ENCODE measurements at places on chromosomes 4 and X.

- DNase-seq: no peak
Measured at GRCh38 chr4:172011196-172011595, 198.0 kb downstream of the GALNTL6 start.

DNA sequence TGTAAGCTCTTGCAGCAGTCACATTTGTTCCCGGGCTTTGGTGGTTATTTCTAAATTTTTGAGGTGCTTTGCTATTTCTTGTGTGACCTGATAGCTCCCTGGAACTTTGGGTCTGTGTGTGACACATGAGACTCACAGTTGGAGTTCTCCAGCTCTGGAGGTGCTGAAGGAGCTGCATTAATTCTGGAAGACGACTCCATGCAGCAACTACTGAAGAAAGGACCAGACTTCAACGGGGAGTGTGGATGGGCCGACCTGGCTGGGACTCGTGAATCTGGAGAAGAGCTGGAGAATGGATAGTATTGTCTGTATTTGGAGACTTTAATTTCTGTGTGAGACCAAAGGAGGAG is 1.5 kb downstream of the MRFAP1 start:
- no peak for DNase-seq

- no peak for DNase-seq
Measured at GRCh38 chr4:174930895-174931294, 12.7 kb downstream of the ADAM29 start.

GRCh38 chrX:4787971-4788370 is 1074.5 kb upstream of the PRKX start:
- no peak for DNase-seq

GRCh38 chr4:93469560-93469959 is 359.0 kb upstream of the ATOH1 start:
- DNase-seq: no peak

DNA sequence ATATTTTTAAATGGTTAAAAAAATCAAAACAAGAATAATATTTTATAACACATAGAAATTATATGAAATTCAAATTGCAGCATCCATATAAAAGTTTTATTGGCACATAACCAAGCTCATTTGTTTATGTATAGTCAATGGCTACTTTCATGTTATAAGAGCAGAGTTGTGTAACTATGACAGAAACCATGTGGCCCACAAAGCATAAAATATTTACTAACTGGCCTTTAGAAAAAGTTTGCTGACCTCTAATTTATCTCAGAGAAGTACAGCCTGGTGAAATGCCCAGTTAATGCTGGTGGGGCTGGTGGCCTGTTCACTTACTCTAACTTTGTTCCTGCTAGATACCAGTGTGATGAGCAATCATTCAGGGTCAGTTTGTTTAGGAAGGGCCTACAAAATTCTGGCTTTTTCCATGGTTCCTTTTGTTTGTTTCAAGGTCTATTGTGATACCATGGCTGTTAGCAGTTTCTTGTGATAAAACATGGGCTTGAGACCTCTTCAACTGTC is 104.6 kb downstream of the PPP1R2C start:
- no peak for DNase-seq

DNA sequence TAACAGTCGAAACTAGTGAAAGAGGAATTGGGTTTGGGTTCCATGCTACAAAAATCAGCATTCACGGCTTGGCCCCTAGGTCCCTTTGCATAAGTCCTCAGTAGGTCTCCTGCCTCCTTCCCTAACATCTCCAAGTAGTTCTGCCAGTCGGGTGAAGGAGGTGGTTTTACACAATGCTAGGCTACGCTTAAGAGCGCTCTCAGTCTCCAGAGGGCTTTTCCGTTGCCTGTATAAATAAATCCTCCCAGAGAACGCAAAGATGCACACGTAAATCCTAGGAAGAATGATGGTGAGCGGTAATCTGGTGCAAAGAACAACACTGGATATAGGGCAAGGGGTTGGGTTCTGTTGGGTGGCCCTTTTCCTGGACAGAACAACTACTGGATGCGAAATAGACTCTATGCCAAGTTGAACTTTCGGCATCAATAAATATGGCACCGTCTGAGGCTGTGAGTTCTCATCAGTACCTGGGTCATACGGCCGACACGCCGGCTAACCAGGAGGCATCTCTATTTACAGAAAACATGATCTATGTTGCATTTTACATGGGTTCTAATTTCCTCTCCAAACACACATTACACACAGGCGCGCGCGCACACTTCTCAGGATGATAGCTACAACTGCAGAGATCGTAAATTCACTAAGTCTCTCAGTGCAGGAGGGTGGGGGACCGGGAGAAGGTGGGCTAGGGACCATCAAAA is 1.3 kb downstream of the CAMK2D start:
- peak; percentile 30 for DNase-seq

GRCh38 chr4:33339762-33340161 is 2619.6 kb downstream of the PCDH7 start:
- no peak for DNase-seq

GRCh38 chrX:24485976-24486680 is 21.0 kb downstream of the PDK3 start:
- DNase-seq: no peak

DNA sequence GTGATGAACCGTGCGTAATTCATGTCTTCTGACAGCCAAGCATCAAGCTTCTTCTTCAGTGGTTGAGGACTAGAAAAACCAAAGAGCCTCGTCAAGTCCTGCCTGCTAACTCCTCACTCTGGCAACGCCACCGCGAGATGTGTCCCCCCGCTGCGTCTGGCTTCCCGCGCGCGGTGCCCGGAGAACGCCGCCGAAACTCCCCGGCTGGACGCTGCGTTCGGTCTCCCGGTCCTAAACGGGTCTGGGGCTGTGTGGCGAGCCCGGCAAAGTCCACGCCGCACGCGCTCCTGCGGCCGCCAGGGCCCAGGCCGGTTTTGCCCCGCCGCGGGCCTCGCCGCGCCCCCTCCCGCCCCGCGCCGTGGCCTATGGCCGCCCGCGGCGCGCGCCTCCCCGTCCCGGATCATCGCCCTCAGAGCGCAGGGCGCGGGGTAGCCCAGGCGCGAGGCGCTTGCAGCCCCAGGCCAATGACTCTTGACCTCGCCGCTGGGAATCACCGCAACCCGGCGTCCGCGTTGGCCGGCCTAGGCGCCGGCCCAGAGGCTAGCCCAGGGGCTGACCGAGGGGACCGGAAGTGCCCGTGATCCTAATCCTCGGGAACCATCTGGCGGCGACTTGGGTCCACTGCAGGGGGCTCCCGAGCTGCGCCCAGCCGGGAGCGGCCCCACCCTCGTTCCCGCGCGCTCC is at the start of gene AADAT:
Gene AADAT (minus strand): TSS at position 289 of the 684 bp plus-strand sequence. CDS start 266 bp downstream, at position 23.
- peak; percentile 90 for DNase-seq

GRCh38 chrX:13078739-13079444 is 34.5 kb upstream of the FAM9C start:
- DNase-seq: peak; percentile 90

DNA sequence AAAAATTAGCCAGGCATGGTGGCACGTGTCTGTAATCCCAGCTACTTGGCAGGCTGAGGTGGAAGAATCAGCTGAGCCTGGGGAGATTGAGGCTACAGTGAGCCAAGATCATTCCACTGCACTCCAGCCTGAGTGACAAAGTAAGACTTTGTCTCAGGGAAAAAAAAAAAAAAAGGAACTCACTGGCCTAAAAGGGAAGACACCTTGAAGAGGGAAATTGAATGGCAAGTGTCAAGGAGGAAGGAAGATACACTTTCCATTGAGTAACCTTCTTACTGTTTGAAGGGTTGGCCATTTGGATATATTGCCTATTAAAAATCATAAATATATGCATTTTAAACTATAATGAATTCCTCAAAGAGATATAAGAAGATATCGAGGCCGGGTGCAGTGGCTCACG is 147.5 kb upstream of the FAM241A start:
- DNase-seq: no peak

DNA sequence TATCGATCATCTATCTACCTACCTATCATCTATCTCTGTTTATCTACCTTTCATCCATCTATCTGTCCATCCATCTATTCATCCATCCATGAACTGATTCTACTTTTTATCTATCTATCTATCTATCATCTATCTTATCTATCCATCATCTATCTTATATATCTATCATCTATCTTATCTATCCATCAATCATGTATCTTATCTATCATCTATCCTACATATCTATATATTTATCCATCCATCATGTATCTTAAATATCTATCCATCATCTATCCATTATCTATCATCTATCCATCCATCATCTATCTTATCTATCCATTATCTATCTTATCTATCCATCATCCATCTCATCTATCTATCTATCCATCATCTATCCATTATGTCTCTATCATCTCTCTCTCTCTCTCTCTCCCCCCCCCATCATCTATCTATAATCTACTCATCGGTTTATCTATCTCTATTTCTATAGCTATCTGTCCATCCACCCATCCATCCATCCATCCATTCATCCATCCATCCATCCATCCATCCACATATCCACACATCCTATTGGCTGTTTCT is 20.9 kb downstream of the ARSD start:
- no peak for DNase-seq

- no peak for DNase-seq
Measured at GRCh38 chrX:35499071-35499862, 298.9 kb upstream of the MAGEB16 start.

DNA sequence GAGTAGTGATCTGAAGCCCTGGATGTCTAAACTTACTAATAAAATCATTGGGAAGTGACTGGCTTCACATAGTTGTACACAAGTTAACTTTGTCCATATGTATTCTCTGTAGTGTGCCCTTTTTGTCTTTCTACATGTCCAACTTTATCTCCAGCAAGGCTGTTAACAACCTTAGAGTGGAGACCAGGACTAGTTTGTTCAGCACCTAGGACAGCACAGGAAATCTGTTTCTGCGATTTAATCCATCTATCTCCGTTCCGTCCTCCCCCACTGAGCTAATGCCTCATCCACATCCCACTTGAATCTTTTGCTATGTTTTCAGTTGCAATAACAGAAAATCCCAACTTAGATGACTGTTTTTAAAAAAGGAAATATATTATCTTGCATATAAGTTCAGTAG is 3.4 kb upstream of the ARR3 start:
- peak; percentile 20 for DNase-seq

- DNase-seq: peak; percentile 49
Measured at GRCh38 chrX:13059637-13060499, 15.4 kb upstream of the FAM9C start.

- no peak for DNase-seq
Measured at GRCh38 chr4:114398410-114398809, 200.2 kb upstream of the UGT8 start.

DNA sequence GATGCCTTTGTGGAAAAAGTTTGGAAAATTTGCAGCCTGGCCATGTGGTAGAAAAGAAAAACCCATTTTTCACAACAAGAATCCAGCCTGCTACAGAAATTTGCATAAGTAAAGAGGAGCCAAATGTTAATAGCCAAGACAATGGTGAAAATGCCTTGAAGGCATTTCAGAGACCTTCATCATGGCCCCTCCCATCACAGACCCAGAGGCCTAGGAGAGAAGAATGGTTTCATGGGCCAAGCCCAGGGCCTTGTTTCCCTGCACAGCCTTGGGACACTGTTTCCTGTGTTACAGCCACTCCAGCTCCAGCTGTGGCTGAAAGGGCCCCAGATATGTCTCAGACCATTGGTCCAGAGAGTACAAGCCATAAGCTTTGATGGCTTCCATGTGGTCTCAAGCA is 101.4 kb upstream of the LINC00632 start:
- no peak for DNase-seq

GRCh38 chrX:18884916-18885315 is 99.0 kb downstream of the PHKA2 start:
- no peak for DNase-seq

- no peak for DNase-seq
Measured at GRCh38 chr4:168685136-168685809, 188.4 kb downstream of the PALLD start.

- DNase-seq: no peak
Measured at GRCh38 chr4:158991534-158992155, 111.2 kb upstream of the RAPGEF2 start.

- no peak for DNase-seq
Measured at GRCh38 chrX:148298737-148299136, 201.7 kb upstream of the AFF2 start.

GRCh38 chrX:33726281-33727160 is 405.6 kb downstream of the FAM47A start:
- DNase-seq: no peak
